ENCODE measurements at places on chromosomes 5 and 9.

DNA sequence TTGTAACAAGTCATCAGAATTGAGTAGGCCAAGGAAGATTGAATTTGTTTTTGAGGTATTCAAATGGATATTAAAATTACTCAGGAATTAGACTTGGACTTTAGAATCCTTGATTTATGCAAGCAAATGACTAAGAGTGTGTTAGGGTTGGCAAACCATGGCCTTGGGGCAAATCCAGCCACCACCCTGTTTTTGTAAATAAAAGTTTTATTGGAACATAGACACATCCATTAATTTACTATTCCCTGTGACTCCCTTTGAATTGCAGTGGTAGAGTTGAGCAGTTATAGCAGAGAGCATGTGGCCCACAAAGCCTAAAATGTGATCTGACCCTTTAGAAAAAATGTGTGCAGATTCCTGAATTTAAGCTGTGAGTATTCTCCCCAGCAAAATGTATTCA lies 115.6 kb downstream of the WDR70 start:
- no peak for DNase-seq

- DNase-seq = no peak
Observed at GRCh38 chr5:158553962-158554336, 545.8 kb downstream of the EBF1 start.

GRCh38 chr9:26863074-26863473 lies 29.5 kb downstream of the CAAP1 start:
- no peak for DNase-seq

DNA sequence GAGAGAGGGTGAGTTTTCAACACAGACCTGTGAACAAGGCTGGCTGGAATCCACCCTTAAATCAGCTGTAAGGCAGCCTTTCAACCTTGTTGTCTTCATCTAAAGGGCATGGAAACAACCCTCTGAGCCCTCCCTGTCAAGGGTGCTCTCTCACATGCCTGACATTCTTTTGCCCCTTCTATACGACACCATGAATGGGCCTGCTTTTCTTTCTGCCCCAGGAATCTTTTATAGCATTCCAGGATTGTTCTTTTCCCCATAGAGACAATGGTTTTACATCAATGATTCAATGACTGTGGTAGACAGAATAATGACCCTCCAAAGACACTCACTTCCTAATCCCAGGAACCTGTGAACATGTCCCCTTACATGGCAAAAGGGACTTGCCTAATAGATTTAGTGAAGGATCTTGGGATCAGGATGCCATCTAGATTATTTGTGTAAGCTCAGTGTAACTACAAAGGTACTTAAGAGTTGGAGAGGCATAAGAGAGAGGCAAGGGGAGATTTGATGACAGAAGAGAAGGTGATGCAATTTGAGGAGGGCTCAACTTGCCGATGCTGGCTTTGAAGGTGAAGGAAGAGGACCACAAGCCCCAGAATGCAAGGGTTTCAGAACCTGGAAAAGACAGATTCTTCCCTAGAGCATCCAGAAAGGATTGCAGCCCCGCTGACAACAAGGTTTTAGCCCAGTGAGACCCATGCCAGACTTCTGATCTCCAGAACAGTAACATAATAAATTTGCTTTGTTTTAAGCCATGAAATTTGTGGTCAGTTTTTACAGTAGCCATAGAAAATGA lies 29.2 kb upstream of the HMHB1 start:
- no peak for DNase-seq

DNA sequence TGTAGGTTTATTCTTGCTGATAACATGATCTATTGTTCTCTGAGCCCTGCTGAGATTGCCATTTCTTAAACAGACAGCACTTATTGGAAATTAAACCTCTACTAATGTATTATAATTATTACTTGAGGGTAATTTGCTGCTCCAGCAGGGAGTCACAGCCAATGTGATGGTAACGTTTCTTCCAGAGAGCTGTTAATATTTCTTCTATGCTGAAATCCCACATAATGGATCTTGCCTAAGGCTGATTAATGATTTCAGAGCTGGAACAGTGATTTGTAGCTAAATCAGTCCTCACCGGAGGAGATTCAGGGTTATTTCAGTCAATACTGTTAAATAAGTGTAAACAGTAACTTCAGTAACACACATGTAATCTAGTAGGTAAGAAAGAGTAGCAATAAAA lies 170.1 kb downstream of the CDH12 start:
- no peak for DNase-seq

Data from substantia nigra (tissue), 51 donors.